ENCODE measurements at places on chromosomes 3 and 15.

GRCh38 chr15:46297766-46298165 lies 662.9 kb downstream of the SQOR start:
- no peaks in the 10 kb centered on the region for H3K4me1 ChIP-seq
- H3K27ac ChIP-seq: no peak overlapping the region
- no peaks in the 10 kb centered on the region for H3K27me3 ChIP-seq
- H3K36me3 ChIP-seq: no peaks in the 10 kb centered on the region

DNA sequence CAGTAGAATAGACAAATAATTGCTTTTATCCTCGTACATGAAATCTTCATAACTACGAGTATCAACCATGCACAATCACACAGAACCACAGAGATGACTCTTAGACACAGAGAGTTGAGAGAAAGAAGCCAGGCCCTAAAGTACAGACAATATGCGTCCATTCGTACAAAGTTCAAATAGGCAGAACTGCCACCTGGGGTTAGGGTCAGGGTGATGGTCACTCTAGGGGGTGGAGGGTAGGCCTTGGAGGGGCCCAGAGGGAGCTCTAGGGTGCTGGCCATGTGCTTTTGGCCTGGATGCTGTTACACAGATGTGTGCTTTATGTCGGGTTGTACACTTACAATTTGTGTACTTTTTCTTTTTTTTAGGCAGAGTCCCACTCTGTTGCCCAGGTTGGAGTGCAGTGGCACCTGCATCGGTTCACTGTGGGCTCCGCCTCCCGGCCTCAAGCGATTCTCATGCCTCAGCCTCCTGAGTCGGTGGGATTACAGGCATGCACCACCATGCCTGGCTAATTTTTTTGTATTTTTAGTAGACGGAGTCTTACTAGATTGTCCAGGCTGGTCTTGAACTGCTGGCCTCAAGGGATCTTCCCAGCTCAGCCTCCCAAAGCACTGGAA lies 65.9 kb upstream of the KLF13 start:
- no peaks in the 10 kb centered on the region for H3K36me3 ChIP-seq
- peaks cover 32% of the 10 kb centered on the region for H3K4me1 ChIP-seq
- DNase-seq: peak; percentile 34
- H3K4me3 ChIP-seq: no peak overlapping the region
- no peak overlapping the region for H3K27ac ChIP-seq
- no peaks in the 10 kb centered on the region for H3K27me3 ChIP-seq

- no peak overlapping the region for H3K27ac ChIP-seq
- H3K27me3 ChIP-seq: no peaks in the 10 kb centered on the region
- H3K36me3 ChIP-seq: no peaks in the 10 kb centered on the region
- H3K4me3 ChIP-seq: no peak overlapping the region
- H3K4me1 ChIP-seq: no peaks in the 10 kb centered on the region
Measured at GRCh38 chr3:25438791-25439555, 10.9 kb downstream of the RARB start.

- H3K36me3 ChIP-seq: no peaks in the 10 kb centered on the region
- no peak overlapping the region for H3K27ac ChIP-seq
- no peak for DNase-seq
- no peaks in the 10 kb centered on the region for H3K4me1 ChIP-seq
- no peaks in the 10 kb centered on the region for H3K27me3 ChIP-seq
Measured at GRCh38 chr15:29548006-29548405, 274.3 kb downstream of the TJP1 start.

DNA sequence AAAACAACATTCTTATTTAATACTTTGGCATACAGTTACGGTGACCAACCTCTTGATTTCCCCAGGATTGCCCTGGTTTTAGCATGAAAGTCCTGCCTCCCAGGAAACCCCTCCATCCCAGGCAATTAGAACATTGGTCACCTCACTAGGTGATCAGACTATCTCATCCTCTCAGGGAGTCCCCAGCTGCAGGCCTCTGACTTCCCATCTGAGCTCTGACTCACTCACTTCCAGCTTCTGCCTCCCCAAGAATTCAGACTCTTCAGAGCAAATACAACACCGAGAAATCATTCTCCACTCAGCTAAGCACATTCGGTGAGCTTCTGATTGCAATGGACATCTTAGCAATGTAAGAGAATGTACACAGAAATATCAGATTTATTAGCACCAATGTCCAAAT lies 92.4 kb upstream of the HES1 start:
- H3K27ac ChIP-seq: no peak overlapping the region
- peaks cover 3% of the 10 kb centered on the region for H3K4me1 ChIP-seq
- no peaks in the 10 kb centered on the region for H3K36me3 ChIP-seq
- no peaks in the 10 kb centered on the region for H3K27me3 ChIP-seq
- no peak for DNase-seq
- no peak overlapping the region for H3K4me3 ChIP-seq

GRCh38 chr3:87625876-87626275 lies 349.5 kb upstream of the POU1F1 start:
- H3K27ac ChIP-seq: no peak overlapping the region
- no peaks in the 10 kb centered on the region for H3K4me1 ChIP-seq
- H3K36me3 ChIP-seq: no peaks in the 10 kb centered on the region

GRCh38 chr15:25186411-25186810 lies 231.6 kb downstream of the SNRPN start:
- H3K36me3 ChIP-seq: no peaks in the 10 kb centered on the region
- DNase-seq: no peak
- H3K4me3 ChIP-seq: no peak overlapping the region
- H3K27ac ChIP-seq: no peak overlapping the region
- no peaks in the 10 kb centered on the region for H3K4me1 ChIP-seq
- no peaks in the 10 kb centered on the region for H3K27me3 ChIP-seq

DNA sequence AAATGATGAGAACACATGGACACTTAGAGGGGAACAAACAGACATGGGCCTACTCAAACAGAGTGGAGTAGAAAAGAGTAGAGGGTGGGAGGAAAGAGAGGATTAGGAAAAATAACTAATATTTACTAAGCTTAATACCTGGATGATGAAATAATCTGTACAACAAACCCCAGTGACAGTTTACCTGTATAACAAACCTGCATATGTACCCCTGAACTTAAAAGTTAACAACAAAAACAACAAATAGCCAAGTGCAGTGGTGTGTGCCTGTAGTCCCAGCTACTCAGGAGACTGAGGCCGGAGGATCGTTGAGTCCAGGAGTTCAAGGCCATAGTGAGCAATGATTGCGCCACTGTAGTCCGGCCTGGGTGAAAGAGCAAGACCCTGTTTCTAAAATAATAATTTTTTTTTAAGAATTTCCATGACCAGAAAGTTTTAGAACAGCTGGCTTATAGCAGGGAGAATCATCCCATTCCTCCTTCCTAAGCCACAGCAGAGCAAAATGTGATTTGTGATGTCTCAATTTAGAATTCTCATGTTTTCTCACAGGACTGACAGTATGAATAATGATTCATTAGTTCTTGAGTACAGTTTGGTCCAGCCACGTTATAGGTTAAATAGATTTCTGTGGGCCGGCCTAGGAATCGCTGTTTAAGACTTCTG lies 150.0 kb downstream of the ZNF609 start:
- no peak for DNase-seq
- no peaks in the 10 kb centered on the region for H3K36me3 ChIP-seq
- no peak overlapping the region for H3K27ac ChIP-seq
- no peaks in the 10 kb centered on the region for H3K27me3 ChIP-seq
- no peaks in the 10 kb centered on the region for H3K4me1 ChIP-seq

GRCh38 chr3:189896533-189896932 lies 224.2 kb downstream of the P3H2 start:
- DNase-seq: no peak
- no peaks in the 10 kb centered on the region for H3K4me1 ChIP-seq
- H3K27me3 ChIP-seq: no peaks in the 10 kb centered on the region
- H3K27ac ChIP-seq: no peak overlapping the region
- H3K4me3 ChIP-seq: no peak overlapping the region

DNA sequence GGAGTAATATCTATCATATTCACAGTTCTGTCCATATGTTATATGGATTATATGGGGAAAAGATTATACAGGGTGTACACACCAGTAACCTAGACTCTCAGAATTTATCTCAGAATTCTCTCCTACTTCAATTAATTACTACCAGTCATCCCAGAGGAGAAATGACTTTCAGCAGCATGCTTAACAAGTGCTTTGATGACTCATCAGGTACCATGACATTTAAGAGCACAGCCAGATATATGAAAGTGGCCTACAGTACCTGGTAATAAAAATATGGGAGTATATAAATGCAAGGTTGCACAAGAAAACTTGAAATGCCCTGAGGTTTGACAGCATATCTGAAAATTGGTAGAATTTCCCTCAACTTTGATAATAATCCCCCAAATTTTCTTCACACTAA lies 1273.0 kb downstream of the OTOL1 start:
- no peaks in the 10 kb centered on the region for H3K36me3 ChIP-seq
- no peak for DNase-seq

DNA sequence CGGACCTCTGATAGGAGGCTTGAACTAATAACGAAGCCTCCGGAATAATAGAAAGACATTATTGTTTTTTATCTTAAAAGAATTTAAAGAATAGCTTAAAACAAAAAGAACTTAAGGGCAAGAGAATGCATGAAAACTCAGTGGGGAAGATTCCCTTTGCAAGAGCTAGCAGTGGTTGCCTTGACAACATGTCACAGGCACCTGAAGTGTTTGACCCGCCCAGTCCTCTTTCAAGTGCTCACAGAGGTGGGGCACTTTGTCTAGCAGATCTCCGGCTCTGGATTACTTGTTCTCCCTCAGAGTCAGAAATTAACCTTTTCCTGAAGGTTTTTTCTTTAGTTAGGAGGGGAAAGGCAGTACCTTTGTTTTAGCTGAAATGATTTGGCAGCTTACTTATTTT lies 37.8 kb downstream of the LARS2 start:
- H3K36me3 ChIP-seq: peaks cover 8% of the 10 kb centered on the region
- no peak overlapping the region for H3K27ac ChIP-seq
- no peak for DNase-seq
- H3K4me1 ChIP-seq: no peaks in the 10 kb centered on the region
- no peak overlapping the region for H3K4me3 ChIP-seq
- no peaks in the 10 kb centered on the region for H3K27me3 ChIP-seq

- no peak overlapping the region for H3K4me3 ChIP-seq
- peak overlapping the region; percentile 69 for H3K27ac ChIP-seq
Measured at GRCh38 chr15:40785814-40786213, 16.0 kb downstream of the C15orf62 start.

DNA sequence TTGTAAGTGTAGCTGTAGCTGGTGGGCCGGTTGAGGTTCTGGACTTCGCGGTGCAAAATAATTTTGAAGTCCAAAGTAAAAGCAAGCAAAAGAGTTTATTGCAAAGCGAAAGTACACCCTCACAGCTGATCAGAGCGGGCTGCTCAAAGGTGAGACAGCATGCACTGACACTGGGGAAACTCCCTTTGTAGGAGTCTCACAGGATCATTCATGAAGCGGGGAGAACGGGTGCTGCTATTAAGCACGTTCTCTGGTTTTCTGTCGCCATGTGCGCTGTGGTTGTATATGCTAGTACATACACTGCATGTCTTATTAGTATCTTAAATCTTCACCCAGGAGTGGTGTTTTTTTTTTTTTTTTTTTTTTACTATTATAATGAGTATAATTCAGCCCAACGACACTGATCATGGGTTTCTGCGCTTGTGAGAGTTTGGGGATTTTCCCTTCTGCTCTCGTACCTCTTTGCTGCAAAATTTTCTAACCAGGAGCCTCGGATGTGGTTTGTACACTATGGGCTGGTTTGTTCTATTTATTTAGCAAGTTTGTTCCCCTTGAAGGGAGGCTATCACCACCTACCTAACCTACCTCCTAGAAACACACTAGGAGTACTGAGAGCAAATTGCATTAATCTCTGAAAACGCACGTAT lies 1.4 kb upstream of the AP4E1 start:
- H3K4me1 ChIP-seq: no peaks in the 10 kb centered on the region
- H3K27ac ChIP-seq: peak overlapping the region; percentile 91
- peak overlapping the region; percentile 95 for H3K4me3 ChIP-seq
- no peaks in the 10 kb centered on the region for H3K27me3 ChIP-seq

DNA sequence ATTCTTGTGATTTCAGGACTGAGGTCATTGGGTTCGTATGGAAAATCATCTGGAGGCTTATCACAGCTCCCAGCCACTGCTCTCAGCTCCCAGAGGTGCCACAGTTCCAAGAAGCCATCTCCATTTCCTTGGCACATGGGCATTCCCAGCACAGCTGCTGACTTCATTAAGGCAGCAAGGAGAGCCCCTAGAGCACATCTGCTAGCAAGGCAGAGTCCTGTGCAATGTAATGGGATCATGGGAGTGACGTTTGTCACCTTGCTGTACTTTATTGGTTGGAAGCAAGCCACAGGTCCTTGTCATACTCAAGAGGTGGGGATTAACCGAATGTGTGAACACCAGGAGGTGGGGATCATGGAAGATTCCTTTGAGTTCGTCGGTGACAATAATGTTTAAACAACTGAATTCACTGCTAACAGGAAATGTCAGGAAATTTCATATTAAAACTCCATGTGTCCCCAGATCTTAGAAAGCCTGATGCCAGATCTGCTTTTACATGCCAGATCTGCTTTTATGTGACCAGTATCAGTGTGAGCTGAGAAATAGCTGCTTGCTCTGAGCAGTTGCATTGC lies 148.8 kb downstream of the GABRG3 start:
- no peaks in the 10 kb centered on the region for H3K4me1 ChIP-seq
- no peaks in the 10 kb centered on the region for H3K27me3 ChIP-seq
- no peaks in the 10 kb centered on the region for H3K36me3 ChIP-seq
- H3K4me3 ChIP-seq: no peak overlapping the region
- no peak overlapping the region for H3K27ac ChIP-seq

- H3K27me3 ChIP-seq: no peaks in the 10 kb centered on the region
- H3K4me3 ChIP-seq: no peak overlapping the region
- no peaks in the 10 kb centered on the region for H3K4me1 ChIP-seq
- no peak for DNase-seq
- H3K36me3 ChIP-seq: no peaks in the 10 kb centered on the region
Measured at GRCh38 chr3:116051040-116051439, 394.2 kb downstream of the LSAMP start.

- peak overlapping the region; percentile 90 for H3K27ac ChIP-seq
- H3K4me1 ChIP-seq: peaks cover 34% of the 10 kb centered on the region
- no peaks in the 10 kb centered on the region for H3K36me3 ChIP-seq
- H3K27me3 ChIP-seq: no peaks in the 10 kb centered on the region
Measured at GRCh38 chr15:85583923-85584390, 203.6 kb downstream of the AKAP13 start.

- DNase-seq: no peak
- no peaks in the 10 kb centered on the region for H3K4me1 ChIP-seq
- no peak overlapping the region for H3K27ac ChIP-seq
- H3K27me3 ChIP-seq: no peaks in the 10 kb centered on the region
- no peak overlapping the region for H3K4me3 ChIP-seq
- H3K36me3 ChIP-seq: no peaks in the 10 kb centered on the region
Measured at GRCh38 chr3:43869491-43869890, 178.8 kb downstream of the ABHD5 start.

DNA sequence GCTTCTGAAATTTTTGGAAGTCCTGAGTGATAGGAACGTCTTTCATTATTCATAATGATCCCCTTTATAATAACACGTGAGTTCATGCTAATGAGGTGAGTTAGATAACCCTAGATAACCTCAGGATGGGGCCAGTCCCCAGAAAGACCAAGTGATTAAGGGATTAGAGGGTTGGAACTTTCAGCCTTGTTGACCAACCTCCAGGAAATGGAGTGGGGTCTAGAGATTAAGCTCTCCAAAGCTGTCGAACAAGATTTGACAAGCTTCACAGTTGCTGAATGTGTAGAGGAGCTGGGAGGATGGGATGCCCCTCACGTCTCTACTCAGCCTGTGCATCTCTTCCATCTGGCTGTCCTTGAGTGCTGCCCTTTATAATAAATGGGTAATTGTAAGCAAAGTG lies 107.1 kb downstream of the ZMAT3 start:
- H3K27me3 ChIP-seq: no peaks in the 10 kb centered on the region
- H3K4me1 ChIP-seq: no peaks in the 10 kb centered on the region
- no peak overlapping the region for H3K4me3 ChIP-seq
- no peak overlapping the region for H3K27ac ChIP-seq
- no peak for DNase-seq

- H3K4me1 ChIP-seq: no peaks in the 10 kb centered on the region
- no peaks in the 10 kb centered on the region for H3K27me3 ChIP-seq
- H3K4me3 ChIP-seq: no peak overlapping the region
- no peaks in the 10 kb centered on the region for H3K36me3 ChIP-seq
- no peak for DNase-seq
Measured at GRCh38 chr3:131922356-131922755, 112.5 kb downstream of the CPNE4 start.

All from Peyer's patch (tissue), 4 donors.